ENCODE measurements at places on chromosomes 6 and 20.

- no peak for DNase-seq
Measured at GRCh38 chr20:44585057-44585963, 2.9 kb downstream of the PKIG start.

DNA sequence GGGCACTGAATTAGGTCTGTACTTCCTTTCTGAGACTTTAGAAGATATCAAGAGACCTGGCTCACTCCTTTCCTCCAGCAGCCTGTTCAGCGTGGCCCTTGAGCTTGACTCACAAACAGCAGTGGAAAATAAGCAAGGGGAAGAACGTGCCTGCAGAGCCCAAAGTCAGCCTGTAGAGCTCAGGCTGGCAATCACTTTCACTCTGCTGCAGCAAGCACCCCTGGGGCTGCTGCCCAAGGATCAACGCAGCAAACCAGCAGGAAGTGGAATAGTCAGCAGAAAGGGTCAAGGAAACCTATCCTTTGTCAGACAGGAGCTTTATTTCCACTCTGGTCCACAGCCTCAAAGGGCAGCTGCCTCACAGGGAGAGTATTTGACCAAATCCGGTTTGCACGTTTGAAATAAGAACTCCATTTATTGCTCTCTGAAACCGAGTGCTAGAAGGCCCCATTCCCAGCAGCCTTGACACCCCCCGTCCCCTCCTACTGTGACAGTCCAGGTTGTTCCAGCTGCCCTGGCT lies 77.4 kb downstream of the PRDM1 start:
- no peak for DNase-seq

DNA sequence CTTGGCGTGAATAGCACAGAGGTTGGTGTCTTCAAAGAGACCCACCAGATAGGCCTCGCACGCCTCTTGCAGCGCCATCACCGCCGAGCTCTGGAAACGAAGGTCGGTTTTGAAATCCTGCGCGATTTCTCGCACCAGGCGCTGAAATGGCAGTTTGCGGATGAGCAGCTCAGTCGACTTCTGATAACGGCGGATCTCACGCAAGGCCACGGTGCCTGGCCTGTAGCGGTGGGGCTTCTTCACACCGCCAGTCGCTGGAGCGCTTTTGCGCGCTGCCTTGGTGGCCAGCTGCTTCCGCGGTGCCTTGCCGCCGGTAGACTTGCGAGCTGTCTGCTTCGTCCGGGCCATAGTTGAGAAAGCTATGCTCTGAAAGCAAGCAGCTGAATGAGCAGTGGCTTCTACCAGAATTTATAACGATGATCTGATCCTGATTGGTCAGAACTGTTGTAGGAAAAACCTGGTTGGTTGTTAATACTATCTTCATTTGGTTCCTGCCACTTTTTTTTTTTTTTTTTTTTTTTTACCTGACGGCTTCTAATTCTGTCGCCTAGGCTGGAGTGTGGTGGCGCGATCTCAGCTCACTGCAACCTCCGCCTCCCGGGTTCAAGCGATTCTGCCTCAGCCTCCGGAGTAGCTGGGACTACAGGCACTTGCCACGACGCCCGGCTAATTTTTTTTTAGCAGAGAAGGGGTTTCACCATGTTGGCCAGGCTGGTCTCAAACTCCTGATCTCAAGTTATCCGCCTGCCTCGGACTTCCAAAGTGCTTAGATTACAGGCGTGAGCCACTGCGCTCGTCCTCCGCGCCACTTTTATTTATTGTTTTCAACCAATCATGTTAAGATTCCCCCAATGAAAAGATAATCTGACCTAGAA lies 21.5 kb downstream of the OR2B2 start:
- peak; percentile 86 for DNase-seq

- DNase-seq = no peak
Measured at GRCh38 chr20:17314264-17314663, 87.4 kb downstream of the PCSK2 start.
